Suppressor macrophage treated with lipopolysaccharide for 1 hour (primary cell): ENCODE measurements at places on chromosomes 11 and 22.

- DNase-seq = no peak
These were observed 34.2 kb downstream of the TCF20 start for GRCh38 chr22:42236268-42236667.

DNA sequence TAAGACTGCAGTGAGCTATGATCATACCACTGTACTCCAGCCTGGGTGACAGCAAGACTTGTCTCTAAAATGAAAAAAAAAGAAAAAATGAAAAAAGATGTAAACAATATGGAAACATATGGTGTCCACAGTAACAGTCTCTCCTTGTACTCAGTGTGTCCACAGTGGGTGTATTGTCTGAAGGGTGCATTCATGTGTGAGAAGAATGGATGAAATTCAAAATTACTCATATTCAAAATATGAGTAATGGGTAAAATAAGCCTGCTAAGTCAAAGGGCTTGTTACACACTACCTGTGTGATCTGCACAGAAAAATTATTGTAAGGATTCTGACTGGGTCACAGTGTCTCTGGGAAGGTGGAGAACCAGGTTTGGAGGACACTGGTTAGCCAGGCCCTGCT is 26.9 kb downstream of the PPFIA1 start:
- DNase-seq = no peak

- no peak for DNase-seq
These were observed 40.2 kb upstream of the SLC5A12 start for GRCh38 chr11:26762089-26762488.

GRCh38 chr11:33787076-33787475 is 12.8 kb upstream of the FBXO3 start:
- peak; percentile 57 for DNase-seq

- no peak for DNase-seq
These were observed 29.1 kb upstream of the COMT start for GRCh38 chr22:19912271-19912999.

DNA sequence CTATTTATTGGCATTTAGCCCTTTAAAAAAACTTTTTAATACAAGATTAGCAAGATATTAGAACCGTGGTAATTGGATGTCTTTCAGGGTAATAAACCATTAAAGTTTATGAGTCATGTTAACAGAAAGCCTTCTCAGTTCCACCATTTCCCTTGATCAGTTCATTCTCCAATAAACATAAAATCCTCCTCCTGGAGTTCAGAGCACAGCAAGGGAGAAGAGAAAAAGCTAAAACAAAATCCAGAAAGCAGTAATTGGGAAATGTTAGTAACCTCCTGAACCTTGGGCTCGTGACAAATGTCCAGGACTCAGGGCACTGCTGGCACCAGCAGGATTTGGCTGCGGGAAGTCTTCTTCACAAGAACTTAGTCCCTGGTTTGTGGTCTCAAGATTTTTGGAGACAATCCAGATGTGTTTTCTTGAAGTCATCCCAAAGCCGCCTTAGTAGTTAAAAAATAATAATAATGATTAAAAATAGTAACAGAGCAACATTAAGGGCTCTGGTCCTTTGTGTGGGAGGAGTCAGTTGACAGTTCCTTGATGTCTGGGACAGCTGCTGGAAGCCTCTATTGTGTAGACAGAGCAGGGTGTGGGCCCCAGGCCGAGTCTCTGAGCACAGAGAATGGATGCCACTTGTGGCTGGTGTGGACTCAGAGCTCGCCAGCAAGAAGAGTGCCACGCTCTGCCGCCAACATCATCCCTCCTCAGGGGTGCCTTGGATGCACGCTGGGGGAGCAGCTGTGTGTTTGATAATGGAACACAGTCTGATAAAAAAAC is 43.4 kb upstream of the PITPNB start:
- no peak for DNase-seq

GRCh38 chr11:92828556-92828955 is 140.9 kb upstream of the MTNR1B start:
- no peak for DNase-seq

DNA sequence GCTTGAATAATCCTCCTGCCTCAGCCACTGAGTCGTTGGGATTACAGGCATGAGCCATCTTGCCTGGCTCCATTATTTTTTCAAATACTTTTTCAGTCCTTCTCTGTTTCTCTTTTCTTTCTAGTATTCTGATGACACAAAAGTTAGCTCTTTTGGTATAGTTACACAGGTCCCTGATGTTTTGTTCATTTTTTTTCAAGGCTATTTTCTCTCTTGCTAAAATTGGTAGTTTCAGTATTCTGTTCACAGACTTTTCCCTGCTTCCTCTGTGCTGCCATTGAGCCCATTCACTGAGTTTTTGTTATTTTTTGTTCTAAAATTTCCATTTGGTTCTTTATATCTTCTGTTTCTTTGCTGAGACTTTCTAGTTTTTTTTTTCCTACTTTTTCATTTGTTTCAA is 166.5 kb downstream of the UVRAG start:
- no peak for DNase-seq

DNA sequence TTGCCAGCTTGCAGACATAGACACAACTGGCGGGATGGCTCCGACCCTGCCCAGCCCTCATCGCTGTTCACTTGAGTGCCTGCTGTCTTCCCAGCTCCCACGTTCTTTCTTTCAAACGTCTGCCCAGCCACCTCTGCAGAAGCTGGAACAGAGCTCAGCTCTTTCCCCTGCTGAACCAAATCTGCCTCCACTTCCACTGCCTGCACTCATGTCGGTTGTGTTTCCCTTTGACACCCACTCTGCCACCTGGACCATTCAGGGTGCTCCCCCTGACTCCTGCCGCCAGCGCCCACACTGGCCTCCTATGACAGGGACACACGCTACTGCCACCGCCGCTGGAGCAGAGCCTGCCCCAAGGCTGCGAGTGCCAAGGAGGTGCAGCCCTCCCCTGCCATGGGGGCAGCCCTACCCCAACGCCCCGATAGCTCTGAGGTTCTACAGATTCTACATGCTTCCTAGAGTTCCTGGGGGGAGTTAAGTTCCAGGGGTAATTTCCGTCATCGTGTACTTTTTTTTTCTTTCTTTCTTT is 37.9 kb downstream of the TST start:
- no peak for DNase-seq

DNA sequence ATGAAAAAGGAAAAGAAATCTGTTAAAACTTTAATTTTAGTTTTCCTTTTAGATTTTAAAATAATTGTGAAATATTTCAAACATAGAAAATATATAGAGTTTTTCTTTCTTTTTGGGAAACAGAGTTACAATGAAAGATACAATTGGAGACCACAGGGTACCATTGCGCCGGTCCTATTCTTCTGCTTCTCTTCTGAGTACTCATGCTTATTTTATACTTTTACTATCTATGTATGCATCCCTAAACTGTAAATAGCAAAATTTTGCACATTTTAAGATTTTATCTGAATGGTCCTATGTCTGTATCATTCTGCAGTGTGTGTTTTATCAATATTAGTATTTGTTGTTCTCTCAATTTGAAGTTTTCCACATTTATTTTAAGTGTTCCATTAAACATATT is 65.0 kb downstream of the EHF start:
- no peak for DNase-seq

DNA sequence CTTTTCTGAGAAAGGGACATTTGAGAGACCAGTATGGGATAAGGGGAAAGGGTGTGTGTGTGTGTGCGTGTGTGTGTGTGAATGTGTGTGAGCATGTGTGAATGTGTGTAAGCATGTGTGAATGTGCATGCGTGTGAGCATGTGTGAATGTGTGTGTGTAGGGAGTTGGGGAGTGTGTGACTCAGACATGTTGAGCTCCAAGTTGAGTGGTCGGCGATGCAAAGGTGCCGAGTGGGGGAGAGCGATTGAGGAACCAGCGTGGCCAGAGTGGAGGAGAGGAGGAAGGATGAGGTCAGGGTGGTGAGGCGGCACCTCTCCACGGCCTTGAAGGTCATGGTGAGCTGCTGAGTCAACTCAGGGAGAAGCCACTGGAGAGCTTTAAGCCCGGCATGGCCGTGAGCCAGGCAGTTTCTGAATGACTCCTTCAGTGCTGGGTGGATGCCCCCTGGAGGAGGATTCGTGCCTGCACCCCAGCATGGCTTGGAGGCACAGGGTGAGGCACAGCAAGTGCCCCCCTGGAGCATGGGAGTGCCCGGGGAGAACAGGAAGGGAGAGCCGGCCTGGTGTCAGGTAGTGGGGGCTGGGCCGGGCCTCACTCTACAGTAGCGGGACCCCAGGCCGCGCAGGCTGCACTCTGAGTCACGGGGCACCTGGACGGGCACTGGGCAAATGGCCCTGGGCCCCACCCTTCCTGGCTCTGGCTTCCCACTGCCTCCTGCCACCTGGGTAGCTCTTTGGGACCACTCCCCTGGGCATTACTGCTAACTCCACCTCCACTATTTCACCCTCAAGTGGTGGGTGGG is 8.2 kb upstream of the CCDC88B start:
- DNase-seq = peak; percentile 96

- DNase-seq = no peak
These were observed 63.1 kb downstream of the DHCR7 start for GRCh38 chr11:71385091-71385490.

DNA sequence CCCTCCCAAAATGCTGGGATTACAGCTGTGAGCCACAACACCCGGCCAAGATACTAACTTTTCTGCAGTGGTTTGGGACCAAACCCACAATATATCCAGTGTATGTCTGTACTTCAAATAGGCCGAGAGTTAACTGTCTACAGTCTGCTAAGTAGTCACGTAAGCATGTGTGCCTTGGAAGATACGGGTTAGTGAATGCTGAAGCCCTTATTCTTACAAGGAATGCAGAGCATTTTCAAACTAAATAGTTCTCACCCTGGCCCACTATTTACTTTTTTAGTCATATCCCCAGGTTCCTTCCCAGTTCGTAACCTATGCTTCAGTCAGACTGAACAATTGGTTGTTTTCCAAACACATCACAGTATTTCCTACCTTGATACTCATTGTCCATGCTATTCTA is 176.0 kb downstream of the WNT11 start:
- DNase-seq = no peak

GRCh38 chr11:117851852-117852251 is 24.6 kb downstream of the FXYD6 start:
- DNase-seq = no peak
